ENCODE measurements at places on chromosomes 1 and 21.

- DNase-seq = peak; percentile 51
Measured at GRCh38 chr1:86914998-86915736, 732 bp downstream of the HS2ST1 start.

DNA sequence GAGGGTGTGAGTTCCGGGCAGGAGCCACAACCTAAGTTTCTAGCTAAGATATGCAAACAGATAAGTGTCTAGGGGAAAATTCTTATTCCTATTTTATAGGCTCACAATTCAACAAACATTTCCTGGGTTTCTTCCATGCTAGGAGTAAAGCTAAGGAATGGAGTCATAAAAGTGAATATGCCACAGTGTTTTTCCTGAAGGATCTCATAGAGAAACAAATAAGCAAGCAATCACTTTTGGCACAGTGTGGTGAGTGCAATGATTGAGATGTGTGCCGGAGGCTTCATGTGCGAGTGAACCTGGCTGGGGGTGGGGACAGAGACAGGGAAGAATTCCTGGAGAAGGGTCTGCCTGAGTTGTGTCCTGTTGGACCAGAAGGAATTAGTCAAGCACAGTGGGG, 147.4 kb downstream of the TENT5C start:
- DNase-seq = no peak

GRCh38 chr1:90795431-90795830, 78.3 kb upstream of the BARHL2 start:
- no peak for DNase-seq

- no peak for DNase-seq
Measured at GRCh38 chr1:9835758-9836631, 12.2 kb upstream of the CLSTN1 start.

DNA sequence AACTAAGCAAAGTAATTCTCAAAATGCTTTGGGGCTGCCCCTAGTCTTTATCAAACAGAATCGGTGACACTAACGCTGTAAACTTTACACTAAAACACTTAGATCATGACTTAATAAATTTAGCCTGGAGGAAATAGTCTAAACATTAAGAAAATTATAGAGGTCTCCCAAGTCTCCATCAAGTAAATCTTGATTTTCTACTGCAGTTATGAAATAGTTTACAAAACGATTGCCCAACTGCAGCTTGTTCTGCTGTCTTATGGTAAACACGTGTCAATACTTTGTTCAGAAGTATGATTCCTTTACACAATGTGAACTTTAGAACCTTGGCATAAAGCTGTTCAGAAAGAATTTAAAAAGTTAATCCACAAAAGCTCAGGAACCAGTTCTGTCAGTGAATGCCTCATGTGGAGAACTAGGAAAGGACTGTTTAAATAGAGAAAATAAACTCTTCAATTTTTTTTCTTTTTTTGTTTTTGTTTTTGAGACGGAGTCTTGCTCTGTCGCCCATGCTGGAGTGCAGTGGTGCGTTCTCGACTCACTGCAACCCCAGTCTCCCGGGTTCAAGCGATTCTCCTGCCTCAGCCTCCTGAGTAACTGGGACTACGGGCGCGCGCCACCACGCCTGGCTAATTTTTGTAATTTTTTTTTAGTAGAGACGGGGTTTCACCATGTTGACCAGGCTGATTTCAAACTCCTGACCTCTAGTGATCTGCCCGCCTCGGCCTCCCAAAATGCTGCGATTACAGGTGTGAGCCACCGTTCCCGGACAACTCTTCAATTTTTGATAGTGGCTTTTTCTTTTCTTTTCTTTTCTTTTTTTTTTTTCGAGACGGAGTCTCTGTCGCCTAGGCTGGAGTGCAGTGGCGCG, 1.6 kb downstream of the DDI2 start:
- no peak for DNase-seq

DNA sequence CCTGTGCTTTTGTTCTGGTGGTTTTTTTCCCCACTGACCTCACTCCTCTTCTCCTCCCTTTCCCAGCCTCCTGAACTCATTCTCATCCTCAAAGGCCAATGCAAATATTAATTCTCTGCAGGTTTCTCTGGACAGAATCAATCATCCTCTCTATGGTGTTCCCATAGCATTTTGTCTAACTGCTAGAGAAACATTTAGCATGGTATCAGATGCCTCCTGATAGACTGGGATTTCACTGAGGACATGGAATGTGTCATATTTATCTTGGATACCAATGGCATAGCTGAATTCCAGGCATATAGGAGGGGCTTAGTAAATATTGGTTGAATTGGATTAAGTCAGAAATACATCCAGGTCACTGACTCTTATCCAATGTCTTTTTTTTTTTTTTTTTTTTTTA, 46.1 kb upstream of the SRP9 start:
- no peak for DNase-seq

- DNase-seq = no peak
Measured at GRCh38 chr1:170240409-170240808, 94.7 kb downstream of the NTMT2 start.

GRCh38 chr1:158830074-158830677, 975 bp upstream of the MNDA start:
- DNase-seq = no peak

DNA sequence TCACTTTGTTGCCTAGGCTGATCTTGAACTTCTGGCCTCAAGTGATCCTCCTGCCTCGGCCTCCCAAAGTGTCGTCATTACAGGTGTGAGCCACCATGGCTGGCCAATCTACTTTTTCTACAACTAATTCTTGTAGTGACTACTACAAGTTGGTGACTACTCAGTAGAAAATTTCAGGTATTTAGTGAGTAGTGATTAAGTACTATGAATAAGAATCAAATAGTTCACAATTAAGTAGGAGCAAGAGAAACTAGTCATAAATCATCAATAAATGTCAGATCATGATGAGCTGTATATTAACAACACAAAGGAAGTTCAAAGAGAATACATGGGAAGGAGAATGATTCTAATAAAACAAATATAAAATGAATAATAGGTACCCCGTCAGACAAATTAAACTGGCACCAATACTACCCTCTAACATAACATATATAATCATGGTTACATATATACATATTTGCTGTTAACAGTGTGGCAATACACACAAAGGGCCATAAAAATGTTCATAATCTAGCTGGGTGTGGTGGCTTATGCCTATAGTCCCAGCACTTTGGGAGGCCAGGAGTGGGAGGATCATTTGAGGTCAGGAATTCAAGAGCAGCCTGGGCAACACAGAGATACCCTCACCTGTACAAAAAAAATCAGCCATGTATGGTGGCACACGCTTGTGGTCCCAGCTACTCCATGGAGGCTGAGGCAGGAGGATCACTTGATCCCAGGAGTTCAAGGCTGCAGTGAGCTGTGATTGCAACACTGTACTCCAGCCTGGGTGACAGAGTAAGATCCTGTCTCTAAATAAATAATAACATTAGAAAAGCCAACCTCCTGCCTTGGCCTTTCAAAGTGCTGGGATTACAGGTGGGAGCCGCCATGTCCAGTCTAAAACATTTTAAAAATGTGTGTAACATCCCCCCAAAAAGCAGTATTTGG, 19.1 kb downstream of the YY1AP1 start:
- no peak for DNase-seq

DNA sequence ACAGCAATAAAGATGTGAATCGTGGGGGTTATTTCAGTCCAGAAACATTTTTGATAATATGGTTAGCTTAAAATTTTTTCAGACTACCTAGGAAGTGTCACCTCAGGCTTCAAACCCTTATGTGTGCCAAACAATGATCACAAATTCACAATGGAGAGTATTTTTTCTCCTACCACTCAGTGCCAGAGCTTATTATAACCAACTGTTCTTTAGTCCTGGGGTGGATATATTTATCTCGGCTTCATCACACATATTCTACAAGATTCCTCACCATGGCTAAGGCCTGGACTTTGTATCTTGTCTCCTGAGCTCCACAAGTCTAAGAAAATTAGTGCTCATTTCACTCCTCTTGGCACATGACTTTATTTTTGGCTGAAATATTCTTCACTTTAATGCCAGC, 629.1 kb downstream of the RWDD3 start:
- DNase-seq = no peak

GRCh38 chr1:38139738-38140487, 93.3 kb upstream of the POU3F1 start:
- DNase-seq = no peak

- no peak for DNase-seq
Measured at GRCh38 chr1:5419501-5419900, 572.7 kb downstream of the NPHP4 start.

- no peak for DNase-seq
Measured at GRCh38 chr21:32316361-32317215, 17.9 kb downstream of the MRAP start.

- DNase-seq = no peak
Measured at GRCh38 chr1:20102875-20103274, 16.5 kb downstream of the PLA2G2D start.

GRCh38 chr1:235865565-235866204, 1.0 kb downstream of the LYST start:
- DNase-seq = no peak

DNA sequence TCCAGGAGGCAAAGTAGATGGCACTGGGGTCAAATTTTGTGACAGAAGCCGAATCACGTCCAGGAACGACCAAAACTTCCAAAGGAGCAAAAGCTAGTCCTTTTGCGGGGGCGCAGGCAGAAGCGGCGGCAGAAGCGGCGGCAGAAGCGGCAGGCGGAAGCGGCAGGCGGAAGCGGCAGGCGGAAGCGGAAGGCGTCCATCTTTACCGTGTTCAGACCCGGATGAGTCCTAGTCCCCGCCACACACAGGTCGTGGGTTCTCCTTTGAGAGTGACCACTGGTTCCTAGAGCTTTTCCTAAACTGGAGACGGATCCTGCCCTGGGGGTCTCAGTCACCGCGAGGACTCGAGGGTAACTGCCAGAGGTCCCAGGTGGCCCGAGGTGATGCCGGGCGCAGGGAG, 53.6 kb downstream of the POFUT2 start:
- no peak for DNase-seq

DNA sequence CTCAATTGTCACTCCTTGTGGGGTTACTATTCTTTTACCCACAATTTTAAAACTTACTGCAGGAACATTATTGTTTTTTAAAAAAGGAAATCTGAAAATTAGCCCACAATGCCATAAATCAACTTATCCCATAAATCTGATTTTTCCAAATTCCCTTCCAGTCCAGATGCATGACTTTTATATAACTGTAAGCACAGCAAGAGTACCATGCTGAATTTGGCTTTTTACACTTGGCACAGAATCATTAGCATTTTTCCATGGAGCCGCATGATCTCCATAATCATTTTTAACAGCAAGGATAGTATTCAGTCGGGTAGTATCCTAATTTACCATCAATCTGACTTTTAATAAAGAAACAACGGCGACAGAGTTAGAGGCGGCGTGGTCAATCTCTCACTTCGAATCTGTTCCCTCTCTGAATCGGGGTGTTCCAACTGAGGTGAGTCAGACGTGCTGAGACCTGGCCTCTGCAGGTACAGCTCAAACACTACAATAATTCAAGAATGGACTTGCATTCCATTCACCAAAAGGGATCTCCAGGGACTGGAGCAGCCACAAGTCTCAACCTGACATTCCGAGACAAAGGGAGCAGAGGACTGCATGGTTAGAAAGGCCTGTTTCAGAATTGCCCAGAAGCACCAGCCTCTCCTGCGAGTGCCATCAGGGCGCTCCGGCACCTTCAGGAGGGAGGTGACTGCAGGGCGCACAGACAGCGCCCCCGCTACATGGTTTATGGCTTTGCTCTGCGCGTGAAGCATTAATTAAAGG, 48.9 kb downstream of the SLC66A1 start:
- no peak for DNase-seq

DNA sequence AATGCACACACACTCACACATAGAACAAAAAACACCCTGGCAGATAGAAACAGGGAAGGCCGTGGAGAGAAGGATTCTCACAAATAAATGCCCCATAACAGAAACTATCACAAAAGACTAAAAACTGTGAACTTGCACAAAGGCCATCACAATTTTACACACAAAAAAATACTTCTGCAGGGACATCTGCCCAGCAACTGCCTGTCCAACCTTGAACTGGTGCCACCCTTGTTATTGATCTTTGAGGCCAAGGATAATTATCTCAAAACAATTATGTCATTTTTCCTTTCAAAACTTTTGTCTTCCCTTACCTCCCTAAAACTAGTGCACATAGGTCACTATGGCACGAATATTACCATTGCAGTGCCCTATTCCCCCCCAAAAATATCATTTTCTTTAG, 143.8 kb upstream of the KCTD3 start:
- DNase-seq = no peak

DNA sequence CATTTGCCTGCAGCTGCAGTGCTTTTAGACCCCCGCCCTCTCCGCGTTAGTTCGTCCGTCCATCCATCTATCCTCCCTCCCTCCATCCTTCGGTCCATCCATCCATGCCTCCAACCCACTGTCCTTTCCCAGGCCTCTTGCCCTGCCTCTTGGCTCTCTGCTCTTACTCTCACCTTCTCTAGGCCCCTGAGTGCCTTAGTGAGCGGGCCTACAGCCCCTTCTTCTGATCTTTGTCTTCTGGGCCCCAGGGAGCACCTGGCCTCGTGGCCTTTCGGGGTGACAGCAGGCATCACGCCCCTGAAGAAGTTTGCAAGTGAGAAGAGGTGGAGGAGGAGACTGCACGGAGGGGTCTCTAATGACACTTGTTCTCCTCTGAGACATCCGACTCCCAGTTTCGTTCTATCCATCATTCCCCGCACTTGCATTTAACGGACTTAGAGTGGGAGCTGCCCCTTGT, 842 bp downstream of the ATXN7L2 start:
- DNase-seq = no peak

DNA sequence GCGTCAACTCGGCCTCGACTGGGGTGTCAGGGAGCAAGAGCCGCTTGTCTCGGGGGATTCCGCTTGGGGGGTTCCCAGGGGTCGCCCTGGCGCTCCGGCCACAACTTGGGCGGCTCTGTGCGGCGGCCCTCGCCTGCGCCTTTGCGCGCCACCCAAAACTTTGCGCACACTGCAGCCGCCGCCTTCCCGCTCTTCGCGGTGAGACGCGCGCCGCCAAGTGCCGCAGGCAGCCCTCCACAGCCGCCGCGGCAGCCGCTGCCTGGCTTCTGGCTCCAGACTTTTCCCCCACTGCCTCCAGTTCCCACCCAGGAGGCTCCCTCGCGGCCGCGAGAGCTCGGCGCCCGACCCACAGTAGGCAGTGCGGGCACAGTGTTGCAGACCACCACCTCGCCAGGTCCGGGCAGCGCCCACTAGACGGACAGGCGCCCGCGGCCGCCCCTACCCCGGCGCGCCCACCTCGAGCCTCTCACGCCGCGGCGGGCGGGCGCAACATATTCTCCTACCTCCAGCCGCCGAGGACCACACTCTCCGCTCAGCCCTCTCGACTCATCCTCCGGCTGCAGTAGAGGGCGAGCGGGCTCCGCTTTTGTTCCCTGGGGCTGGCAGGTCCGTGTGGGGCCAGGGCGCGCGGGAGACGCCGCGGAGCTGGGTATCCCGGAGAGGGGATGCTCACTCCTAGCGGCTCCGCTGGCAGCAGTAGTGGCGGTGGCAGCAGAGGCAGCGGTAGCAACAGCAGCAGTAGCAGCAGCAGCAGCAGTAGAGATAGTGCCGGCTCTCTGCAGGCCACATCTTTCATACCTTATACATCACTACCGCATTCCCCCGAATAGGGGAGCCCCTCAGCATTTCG, 296.6 kb downstream of the OMA1 start:
- DNase-seq = no peak
